ENCODE measurements at places on chromosomes 11 and 22.

DNA sequence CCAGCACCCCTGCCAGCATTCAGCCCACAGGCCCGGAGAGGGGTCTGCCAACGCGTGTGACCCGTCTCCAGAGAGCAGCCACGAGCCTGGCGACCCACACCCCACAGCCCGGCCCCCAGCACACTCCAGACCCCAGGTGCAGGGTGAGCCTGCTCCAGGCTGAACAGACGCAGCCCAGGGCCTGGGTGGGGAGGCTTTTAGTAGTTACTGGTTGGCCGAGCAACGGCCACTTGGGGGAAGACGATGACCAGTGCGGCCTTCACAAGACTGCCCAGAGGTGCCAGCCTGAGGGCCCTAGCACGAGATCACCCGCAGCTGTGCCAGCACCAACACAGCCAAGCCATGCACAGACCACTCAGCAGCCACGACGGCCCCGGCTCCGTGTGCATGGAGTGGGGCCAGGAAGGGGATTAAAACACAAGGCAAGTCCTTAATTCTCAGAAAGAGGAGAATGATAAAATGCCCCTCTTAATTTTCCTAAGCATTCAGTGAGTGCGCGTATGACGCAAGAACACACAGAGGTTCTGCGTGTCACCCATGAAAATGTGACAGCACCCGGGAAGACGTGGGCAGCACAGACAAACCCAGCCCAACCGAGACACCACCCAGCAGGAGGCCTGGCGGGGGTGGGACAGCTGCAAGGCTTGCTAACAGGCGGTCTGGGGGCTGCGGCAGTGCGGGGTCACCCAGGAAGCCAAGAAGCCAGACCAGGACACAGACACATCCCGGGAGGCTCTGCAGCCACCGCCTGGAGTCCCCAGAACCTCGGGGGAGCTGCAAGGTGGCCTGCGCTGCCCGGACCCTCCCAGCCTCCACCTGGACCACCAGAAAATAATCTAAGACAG lies 47.6 kb downstream of the BRD1 start:
- DNase-seq = no peak

DNA sequence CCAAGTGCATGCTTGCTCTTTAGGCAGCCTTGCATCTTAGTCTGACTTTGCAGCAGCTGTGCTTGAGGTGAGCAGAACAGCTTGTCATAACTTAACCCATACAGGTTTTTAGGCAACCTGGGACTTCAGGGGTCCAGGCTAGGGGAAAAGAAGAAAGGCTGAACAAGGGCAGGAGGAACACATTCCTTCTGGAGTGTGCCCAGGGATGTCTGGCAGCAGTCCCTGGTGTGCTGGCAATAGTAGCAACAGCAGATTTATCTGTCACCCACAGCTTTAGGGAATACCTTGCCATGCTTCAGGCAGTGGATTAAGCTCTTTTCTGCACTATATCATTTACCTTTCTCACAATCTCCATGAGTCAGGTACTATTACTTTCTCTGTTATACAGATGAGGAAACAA lies 513.0 kb downstream of the RAB38 start:
- DNase-seq = no peak

- peak; percentile 42 for DNase-seq
These were observed 298.7 kb upstream of the DDI1 start for GRCh38 chr11:103737747-103738146.

DNA sequence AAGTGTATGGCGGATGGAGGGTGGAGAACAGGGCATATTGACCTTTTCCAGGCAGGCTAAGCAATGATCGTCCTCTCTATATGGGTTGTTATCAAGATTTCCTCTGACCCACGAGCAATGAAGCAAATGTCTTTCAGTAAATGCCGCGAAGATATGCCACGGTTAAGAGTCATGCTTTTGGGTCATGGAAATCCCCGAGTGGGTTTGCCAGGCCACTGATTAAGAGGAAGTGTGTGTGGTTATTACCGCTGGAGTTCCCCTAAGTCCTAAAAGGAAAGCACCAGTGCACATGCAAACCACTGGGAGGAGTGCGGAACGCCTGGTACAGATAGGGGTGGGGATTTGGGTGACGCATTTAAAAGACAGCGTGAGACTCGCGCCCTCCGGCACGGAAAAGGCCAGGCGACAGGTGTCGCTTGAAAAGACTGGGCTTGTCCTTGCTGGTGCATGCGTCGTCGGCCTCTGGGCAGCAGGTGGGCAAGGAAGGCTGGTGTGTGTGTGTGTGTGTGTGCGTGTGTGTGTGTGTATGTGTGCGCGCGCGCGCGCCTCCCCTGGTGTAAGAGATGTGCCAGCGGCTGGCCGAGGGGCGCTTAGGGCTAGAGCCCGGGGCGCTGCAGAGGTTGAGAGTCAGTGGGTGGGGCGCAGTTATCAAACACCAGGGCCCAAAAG lies at the start of gene BIRC3:
TSS of gene BIRC3 (plus strand) at position 386 of the 669 bp plus-strand sequence. CDS start 7,026 bp downstream, outside the sequence.
- DNase-seq = peak; percentile 75

GRCh38 chr11:23041001-23041503 lies 180.8 kb upstream of the CCDC179 start:
- no peak for DNase-seq

GRCh38 chr11:33507967-33508366 lies 192.7 kb downstream of the C11orf91 start:
- peak; percentile 28 for DNase-seq

DNA sequence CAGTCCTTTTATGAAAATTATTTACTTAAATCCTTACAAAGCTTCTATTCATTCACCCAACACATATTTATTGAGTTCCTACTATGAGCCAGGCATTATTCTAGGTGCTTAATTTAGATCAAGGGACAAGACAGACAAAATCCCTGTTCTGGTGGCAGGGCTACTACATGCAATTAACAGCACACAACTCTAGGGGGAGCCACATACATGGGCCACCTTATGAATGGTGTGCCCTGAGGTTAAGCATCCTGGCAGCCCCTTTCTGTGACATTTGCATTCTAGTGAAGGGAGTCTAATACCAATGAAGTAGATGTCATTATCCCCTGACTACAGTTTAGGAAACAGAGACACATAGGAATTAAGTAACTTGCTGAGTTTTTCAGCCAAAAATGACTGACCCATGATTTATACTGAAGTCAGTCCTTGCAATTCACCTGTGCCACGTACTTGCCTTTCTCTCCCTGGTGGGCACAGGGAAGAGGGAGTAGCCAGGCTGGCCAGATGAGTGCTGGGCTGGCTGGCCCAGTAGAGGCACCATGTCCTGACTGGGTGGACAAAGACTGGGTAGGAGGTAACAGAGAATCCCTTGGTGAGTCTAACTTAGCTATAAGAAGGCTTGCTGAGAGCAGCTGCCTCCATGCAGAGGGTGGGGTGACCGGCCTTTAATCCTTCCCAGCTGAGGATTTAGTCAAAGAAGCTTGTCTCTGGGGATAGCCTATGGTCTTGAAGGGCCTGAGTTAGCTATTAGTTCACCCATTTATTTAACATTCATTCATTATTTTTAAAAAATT lies 52.0 kb upstream of the ELF5 start:
- peak; percentile 61 for DNase-seq

DNA sequence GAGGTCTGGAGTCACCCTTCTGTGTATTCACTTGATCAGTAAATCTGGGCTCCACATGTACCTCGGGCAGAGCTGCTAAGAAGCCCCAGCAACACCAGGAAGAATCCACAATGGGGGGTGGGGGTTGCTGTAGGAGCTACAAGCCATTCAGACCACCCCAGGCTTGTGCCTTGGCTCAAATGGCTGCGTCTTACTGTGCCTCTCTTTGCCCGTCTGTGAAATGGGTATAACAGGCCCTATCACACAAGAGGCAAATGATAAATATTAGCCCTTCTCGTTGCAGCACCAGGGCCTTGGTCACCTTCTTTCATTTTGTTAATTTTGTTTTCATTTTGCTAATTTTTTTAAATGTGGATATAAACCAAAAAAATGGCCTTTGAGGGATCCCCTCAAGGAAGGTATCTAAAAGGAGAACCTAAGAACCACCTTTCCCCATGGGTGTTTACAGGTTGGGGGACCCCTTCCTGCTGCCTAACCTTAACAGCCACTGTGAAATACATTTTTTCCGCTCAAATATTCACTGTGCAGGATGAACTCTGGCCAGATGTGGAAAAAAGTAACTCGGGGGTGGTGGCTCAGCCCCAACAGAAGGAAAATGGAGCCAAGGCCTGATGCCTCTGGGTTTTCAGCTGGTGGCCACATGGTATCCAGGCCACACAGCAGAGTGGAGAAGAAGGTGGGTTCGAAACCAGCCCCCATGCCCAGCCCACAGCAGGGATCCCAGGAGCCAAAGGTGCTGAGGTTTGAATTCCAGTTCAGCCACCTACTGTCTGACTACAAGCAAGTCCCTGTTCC lies 284.0 kb downstream of the MN1 start:
- DNase-seq = no peak

GRCh38 chr11:128889657-128890213 lies 1.4 kb upstream of the KCNJ5 start:
- DNase-seq = peak; percentile 40

DNA sequence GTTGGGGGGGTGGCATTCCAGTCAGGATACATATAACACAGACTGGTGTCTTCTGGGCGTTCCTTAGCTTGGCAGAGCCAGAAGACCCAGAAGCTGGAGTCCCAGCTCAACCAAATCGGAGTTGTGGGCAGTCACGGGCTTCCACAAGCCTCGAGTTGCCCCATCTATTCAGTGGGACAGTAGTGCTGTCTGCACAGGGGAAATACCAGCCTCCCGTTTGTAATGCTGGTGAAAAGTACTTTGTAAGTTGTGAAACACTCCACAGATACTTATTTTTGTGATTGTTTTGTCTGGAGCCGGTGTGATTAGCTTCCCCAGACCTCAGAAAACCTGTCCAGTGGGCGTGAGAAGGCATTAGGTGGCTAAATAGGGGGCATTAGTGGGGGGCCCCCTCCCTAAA lies 13.6 kb downstream of the DGKZ start:
- DNase-seq = no peak

All from neural progenitor cell (in vitro differentiated cells).